ENCODE measurements at places on chromosomes 5 and 9. TPM values are rescaled to one million over a fixed set of nuclear protein-coding genes. Genes with fewer than 3 reads are reported as not detected.

GRCh38 chr5:157286761-157287211 is 20.9 kb downstream of the CYFIP2 start:
- DNase-seq, result no peak

- DNase-seq, result peak; percentile 60
Observed at GRCh38 chr5:2007878-2008501, 125.3 kb upstream of the IRX4 start.

The FLT4 gene
- polyA plus RNA-seq, result 11.9 TPM

DNA sequence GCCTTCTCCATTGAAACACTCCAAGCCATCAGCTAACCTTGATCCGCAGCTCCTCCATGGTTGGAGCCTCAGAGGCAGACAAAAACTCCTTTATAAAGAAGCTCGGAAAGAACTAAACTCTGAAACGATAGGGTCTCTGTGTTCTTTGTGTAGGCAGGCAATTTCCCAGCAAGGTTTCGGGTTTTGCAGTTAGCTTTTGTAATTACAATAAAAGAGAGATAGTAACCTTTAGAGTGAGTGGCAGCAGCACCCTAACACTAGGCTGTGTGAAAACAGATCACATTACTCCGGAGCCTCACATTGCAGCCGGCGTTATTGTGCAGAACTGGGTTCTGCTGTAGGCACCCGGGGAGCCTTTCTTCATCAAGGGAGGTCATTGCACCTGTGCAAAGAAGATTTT is 115.8 kb upstream of the MAP3K1 start:
- peak; percentile 27 for DNase-seq

DNA sequence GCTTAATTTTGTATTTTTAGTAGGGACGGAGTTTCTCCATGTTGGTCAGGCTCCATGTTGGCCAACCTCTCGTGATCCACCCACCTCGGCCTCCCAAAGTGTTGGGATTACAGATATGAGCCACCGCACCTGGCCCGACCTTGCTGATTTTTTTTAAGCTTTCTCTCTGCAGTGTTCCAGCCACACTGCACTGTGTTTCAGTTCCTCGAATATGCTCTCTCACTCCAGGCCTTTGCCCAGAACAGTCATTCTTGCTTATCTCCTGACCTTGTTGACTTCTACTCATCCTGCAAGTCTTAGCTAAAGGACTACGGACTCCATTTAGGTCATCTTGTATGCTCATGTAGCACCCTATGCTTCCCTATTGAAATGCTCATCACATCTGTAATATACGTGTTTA is 3.3 kb downstream of the SNAPC3 start:
- no peak for DNase-seq

- no peak for DNase-seq
Observed at GRCh38 chr9:92245005-92245797, 48.3 kb downstream of the IARS1 start.

DNA sequence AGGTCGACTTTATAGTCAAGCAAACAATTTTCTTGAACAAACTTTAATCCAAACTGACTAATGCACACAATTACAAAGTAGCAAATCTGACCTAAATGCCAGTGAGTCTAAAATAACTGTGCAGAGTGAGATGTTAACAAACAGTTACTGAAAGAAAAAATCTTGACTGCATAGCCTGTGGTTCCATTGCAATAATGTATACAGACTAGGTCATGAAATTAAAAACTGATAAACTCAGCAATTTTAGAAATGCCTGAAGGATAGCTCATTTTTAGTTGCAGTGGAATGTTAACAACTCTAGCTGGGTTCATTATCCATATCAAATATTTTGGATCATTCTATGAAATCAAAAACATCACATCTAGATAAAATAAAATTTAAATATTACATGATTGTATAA is 73.4 kb upstream of the CDH12 start:
- no peak for DNase-seq

The HACD4 gene
- 2.0 TPM for polyA plus RNA-seq

DNA sequence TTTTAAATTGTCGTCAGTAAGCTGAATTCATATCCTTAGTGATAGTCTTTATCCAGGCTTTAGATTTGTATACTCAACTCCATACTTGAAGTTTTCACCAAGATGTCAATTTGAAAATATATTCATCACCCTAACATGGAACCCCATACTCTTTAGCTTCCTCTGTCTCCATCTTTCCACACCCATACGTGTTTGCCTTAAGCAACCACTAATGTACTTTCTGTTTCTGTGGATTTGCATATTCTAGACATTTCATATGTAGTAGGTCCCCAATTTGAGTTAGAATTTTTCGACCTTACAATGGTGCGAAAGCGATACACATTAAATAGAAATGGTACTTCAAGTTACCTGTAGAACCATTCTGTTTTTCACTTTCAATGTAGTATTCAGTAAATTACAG is 65.2 kb downstream of the NSD1 start:
- DNase-seq, result no peak

GRCh38 chr5:74130155-74130897 is 504.3 kb downstream of the ARHGEF28 start:
- DNase-seq, result no peak

The GARIN3 gene
- polyA plus RNA-seq, result 45.6 TPM

- DNase-seq, result no peak
Observed at GRCh38 chr5:127652952-127653611, 4.2 kb downstream of the CTXN3 start.

The GLE1 gene
- polyA plus RNA-seq, result 82.3 TPM

The FAT2 gene
- polyA plus RNA-seq, result 21.8 TPM

- no peak for DNase-seq
Observed at GRCh38 chr9:110731437-110732028, 62.9 kb downstream of the MUSK start.

DNA sequence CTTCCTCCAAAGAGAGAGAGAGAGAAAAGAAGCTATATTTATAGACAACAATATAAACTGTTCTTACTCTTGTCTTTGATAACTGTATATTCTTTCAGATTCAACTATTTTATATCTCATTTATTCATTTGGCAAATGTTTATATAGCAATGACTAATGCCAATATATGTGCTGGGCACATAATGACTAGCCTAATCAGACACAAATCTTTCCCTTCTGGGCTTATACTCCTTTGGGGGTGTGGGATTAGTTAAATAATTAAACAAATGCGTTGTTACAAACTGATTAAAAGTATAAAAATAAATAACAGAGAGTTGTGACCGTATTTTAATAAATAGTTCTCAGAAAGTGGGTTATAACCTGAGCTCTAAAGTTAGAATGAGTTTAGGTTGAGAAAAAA is 4.0 kb downstream of the SPINK14 start:
- no peak for DNase-seq

DNA sequence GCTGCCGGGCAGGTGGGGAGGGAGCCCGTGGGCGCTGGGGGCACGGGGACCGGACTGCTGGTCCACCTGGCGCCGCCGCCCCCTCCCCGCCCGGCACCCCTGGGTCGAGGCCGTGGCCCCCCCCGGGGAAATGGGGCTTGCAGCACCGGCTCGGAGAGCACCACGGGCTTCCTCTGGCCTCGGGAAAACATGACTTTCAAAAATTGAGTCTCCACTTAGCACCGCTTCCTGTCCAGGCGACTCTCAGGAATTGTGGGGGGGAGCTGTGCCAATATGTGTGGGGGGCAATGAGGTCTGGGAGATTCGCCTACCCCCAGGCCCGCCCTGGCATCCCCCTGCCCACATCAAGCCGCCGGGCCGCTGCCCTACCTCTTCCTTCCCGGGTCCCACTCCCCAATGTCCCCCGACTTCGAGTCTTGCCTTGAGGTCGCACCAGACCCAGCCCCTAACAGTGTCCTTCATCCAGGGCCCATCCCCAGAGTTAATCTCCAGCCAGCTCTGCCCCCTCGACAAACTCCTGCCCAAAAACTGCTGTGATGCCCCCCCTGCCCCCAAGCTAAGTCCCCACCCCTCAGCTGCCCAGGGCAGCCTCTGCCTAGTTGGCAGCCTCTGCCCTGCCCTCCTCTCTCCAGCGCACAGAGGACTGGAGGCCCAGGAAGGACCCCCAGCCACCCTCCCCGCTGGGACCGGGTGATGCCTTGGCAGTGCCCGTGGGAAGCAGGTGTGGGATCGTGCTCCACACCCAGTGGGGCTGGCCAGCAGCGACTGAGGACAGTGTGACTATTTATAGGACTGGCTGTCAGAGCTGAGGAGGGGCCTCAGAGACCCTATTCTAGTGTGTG is 3.9 kb downstream of the EGFL7 start:
- DNase-seq, result no peak

The PCDH12 gene
- polyA plus RNA-seq, result 1.6 TPM

The TRIM41 gene
- 61.5 TPM for polyA plus RNA-seq

DNA sequence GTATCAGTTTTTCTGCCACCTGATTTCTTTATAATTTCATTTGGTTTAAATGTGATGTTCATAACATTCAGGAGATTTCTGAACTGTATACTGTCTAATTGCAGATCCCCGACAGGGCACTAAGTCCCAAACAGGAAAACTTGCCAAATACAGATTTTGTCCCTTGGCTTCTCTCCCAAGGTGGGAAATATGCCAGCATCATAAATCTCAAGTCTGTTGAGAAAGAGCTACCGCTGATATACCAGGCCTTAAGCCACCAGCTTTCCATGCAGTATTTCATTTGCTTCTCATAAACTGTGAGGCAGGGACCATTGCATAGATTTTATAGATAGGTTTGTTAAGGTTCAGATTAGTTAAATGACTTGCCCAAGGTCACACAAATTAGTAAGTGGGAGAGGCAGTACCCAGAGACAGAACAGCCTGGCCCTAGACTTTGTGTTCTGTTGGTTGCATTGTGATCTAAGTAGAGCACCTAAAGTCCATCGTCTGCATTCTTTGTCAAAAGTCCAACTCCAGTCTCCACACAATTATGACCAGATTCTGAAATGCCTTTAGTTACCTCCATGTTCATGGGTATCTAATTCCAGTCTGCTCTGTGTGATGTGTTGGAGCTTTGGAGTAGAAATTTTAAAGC is 16.2 kb downstream of the GPR21 start:
- DNase-seq, result no peak

The C5orf47 gene
- polyA plus RNA-seq, result 29.0 TPM

- DNase-seq, result no peak
Observed at GRCh38 chr5:30561771-30562170, 631.7 kb upstream of the CDH6 start.

GRCh38 chr5:93512799-93513198 is 68.2 kb downstream of the NR2F1-AS1 start:
- no peak for DNase-seq

- DNase-seq, result no peak
Observed at GRCh38 chr5:96790961-96791504, 16.7 kb downstream of the ERAP1 start.

DNA sequence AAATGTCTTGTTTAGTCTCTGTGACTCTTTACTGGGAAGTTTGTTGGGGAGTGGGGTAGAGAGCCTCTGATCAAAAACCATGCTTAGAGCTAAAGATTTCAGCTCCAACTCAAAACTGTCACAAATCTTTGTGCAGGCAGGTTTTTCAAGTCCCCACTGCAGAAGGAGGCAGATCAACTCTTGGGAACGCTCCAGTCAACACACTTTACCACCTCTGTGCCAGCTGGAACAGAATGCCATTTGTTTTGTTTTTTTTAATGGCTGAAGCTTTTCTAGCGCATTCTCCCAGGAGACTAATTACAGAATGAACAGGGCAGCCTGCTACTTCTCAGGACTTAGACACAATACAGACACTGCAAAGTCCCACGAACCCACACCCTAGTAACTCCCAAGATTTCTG is 17.9 kb upstream of the LHX6 start:
- DNase-seq, result no peak

- DNase-seq, result no peak
Observed at GRCh38 chr5:113299591-113299990, 135.2 kb downstream of the TSSK1B start.

The ADRB2 gene
- polyA plus RNA-seq, result 0.76 TPM

GRCh38 chr5:1384521-1384920 is 39.6 kb upstream of the CLPTM1L start:
- DNase-seq, result no peak

DNA sequence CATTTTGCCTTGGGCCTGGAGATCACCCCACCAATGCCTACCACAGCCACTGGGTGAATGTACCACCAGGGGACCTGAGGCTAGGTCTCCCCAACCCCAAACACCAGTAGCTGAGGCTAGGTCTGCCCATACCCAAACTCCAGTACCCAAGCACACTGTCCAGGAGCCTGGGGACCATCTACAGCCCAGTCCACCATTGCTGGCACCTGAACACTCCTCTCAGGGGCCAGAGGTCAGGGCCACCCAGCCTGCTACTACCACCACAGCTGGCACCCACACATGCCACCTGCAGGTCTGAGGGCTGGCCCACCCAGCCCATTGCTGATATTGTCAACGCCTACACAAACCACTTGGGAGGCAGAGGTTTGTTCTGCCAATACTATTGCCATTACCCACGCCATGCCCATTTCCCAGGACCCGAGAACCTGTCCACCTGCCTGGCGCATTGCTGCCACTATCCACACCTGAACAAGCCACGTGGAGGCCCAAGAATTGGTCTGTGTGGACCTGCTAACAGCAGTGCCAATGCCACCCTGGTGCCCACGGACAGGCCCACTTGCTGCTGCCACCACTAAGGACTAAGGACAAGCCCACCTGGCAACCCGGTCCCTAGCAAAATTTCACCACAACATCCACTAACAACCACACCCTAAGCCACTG is 59.2 kb downstream of the ZDHHC21 start:
- no peak for DNase-seq

GRCh38 chr5:141355641-141356040 is 820 bp downstream of the PCDHGA4 start:
- no peak for DNase-seq

The SLC6A7 gene
- polyA plus RNA-seq, result not detected

GRCh38 chr9:19879062-19879461 is 90.2 kb upstream of the SLC24A2 start:
- no peak for DNase-seq

DNA sequence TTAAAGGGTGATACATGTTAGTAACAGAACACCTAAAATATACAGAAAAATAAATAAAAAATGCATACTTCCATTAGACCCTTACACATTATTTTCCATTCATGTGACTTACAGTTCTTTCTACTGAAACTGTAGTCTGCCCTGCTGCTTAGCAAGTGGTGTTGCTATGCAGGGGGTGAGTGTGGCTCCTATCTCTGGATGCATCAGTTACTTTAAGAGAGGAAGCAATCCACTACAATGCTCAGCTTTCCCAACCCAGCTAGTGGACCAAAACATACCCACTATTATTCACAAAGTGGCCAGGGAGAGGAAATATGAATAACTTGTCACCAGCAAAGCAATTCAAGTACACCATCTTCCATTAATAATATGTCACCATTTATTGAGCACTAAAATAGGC is 121.8 kb downstream of the DOCK2 start:
- DNase-seq, result no peak

- no peak for DNase-seq
Observed at GRCh38 chr9:83792746-83793145, 24.8 kb downstream of the GKAP1 start.

- no peak for DNase-seq
Observed at GRCh38 chr5:94658272-94658671, 39.8 kb downstream of the SLF1 start.

GRCh38 chr5:174335682-174336364 is 290.3 kb downstream of the NSG2 start:
- no peak for DNase-seq

DNA sequence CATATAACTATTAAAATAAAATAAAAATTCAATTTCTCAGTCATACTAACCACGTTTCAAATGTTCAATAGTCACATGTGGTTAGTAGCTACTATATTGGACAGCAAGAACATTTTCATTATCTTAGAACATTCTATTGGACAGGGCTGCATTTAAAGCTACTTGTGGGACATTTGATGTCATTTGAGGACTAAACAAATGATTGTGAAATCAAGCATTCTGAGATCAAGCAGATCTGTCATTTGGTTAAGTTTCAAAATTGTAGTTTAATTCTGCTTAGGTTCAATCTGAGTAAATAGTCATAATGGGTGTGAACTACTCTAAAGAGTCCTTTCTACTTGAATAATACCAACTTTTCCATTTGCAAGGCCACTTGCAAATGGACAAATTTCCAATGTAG is 226.9 kb upstream of the C9orf72 start:
- no peak for DNase-seq

Data from testis (tissue), 5 donors.